OCI-LY7 (cell line): ENCODE measurements at places on chromosomes 1 and 21. TPM values are rescaled to one million over a fixed set of nuclear protein-coding genes. Genes with fewer than 3 reads are reported as not detected.

DNA sequence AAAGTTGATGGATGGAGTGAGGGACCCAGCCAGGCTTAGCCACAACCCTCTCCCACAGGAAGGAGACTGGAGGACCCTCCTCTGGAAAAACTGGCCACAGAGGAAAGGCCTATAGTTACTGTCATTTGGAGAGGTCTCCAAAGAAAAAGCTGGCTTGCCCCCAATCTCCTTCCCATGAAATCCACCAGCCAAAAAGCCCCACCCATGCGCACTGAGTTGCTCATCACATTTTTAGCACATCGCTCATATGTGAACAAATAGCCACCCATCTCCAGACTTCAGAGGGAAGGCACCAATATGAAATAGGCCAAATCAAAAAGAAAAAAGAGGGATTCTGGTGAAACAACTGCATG lies 36.9 kb upstream of the QSOX1 start:
- no peak for DNase-seq

GRCh38 chr1:161738627-161739287 lies 10.8 kb upstream of the DUSP12 start:
- peak; percentile 89 for DNase-seq

Gene LYPD8
- total RNA-seq, result not detected in 2 replicates

Gene REG4
- total RNA-seq, result not detected in 2 replicates

DNA sequence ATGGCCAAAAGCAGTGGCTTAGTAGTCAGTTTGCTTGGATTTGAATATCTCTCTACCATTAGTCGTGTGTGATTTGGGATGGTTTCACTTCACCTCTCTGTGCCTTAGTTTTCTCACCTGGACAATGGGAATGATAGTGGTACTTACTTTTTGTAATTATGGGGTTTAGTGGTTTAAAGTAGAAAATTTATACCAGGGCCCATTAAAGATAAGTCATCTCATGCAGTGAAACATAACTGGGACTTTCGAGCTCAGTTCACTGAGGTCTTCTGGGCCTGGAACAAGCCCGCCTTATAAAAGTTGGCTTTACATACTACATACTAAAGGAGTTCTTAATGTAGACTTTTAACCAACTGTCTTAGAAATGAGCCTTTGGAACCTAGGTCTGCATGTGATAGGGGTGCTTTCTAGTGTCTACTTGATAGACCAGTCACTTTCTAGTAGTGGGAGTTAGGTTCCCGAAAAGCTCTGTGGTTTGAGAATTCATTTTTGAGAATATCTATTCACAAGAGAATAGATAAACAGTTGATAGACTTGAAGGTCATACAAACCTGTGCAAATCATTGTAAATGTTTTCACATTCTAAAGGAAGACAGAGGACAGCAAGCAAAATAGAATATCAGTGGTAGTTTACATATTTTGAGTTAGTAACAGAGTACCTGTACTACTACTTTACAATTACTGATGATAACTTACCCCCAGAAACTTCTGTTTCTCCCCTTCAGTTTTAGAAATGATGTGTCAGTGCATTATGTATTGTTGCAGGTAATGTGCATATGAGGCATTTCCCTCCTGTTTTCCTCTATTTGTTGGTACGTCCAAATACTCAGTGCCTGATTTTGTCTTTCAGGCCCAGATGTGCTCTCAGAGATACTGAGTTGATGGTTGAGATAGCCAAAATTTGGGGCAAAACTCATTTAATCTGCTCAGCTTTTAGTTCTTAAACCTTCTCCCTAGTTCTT lies 48.0 kb downstream of the DYRK1A start:
- DNase-seq, result no peak

- no peak for DNase-seq
These were observed 24.2 kb upstream of the HSD3B1 start for GRCh38 chr1:119482517-119483425.
